Sigmoid colon (tissue), 7 donors: ENCODE measurements at places on chromosomes 7 and 10. TPM values are rescaled to one million over a fixed set of nuclear protein-coding genes. Genes with fewer than 3 reads are reported as not detected.

DNA sequence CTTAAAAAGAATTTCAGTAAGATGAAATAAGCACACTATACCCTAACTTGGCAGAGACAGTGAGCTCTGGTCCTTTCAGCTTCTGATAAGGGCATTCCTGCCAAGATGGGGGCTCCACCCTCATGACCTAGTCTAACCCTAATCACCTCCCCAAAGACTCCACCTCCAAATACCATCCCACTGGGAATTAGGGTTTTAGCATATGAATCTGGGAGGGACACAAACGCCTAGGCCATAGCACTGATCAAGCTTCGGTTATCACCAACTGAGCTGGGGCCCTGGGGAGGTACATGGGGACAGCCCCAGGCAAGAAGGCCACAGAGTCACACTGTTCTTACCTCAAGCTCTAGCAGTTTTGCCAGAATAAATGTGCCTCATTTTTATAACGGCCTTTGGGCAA lies 31.4 kb downstream of the PALS2 start:
- DNase-seq = no peak
- H3K4me3 ChIP-seq = no peak overlapping the region
- H3K4me1 ChIP-seq = no peaks in the 10 kb centered on the region

GRCh38 chr10:29828440-29828894 lies 193.7 kb upstream of the SVIL start:
- H3K4me3 ChIP-seq = no peak overlapping the region
- no peaks in the 10 kb centered on the region for H3K27me3 ChIP-seq
- peak overlapping the region; percentile 97 for H3K27ac ChIP-seq
- H3K36me3 ChIP-seq = no peaks in the 10 kb centered on the region
- DNase-seq = no peak
- H3K4me1 ChIP-seq = no peaks in the 10 kb centered on the region

- peak within 1 kb of the TSS; percentile 80 for H3K4me3 ChIP-seq
- H3K27ac ChIP-seq = peak within 1 kb of the TSS; percentile 100
- peaks cover 25% of the 10 kb centered on the region for H3K36me3 ChIP-seq
- peak; percentile 72 for DNase-seq
- no peaks in the 10 kb centered on the region for H3K27me3 ChIP-seq
- no peaks in the 10 kb centered on the region for H3K4me1 ChIP-seq
Observed at GRCh38 chr10:100999742-101000126, at the start of gene LZTS2. TSS of gene LZTS2 (plus strand) at chr10:100999808. CDS start at chr10:101002539, 2,731 bp downstream.

GRCh38 chr10:123241391-123242141 lies 87.4 kb downstream of the BUB3 start:
- H3K27ac ChIP-seq = no peak overlapping the region
- H3K27me3 ChIP-seq = no peaks in the 10 kb centered on the region
- H3K4me1 ChIP-seq = no peaks in the 10 kb centered on the region
- DNase-seq = no peak
- no peaks in the 10 kb centered on the region for H3K36me3 ChIP-seq

DNA sequence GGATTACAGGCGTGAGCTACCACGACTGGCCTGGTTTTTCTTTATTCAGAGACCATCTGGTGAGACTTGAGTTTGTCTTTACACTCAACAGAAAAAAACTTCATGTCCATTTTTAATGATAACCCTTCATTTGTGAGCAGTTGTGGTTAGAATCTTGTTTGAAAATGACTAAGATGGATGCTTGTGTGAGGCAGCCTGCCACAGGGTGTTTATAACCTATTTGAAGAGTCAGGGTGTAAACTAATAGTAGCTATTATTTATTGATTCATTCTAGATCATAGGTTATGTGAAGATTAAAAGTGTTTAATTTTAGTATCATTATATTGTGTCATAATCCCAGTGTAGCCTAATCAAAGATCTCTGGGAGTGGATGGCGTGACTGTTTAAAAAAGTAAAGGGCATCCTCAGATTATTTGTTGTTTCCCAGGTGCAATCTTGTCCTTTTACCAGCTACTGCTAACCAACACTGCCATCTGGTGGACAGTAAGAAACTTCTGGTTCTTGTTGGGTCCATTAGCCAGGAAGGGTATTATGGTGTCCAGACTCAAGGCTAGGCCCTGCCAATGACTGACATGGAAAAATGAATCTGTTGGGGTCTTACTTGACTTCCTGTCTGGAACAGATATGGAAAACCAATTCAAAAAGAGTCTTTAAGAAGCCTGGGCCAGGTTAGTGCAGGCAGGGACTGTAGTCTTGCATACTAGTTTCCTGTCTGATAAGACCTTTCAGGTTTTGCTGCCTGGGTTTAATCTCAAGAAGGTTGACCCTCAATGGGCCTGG lies 24.9 kb downstream of the NRBF2 start:
- peaks cover 39% of the 10 kb centered on the region for H3K4me1 ChIP-seq
- H3K27me3 ChIP-seq = no peaks in the 10 kb centered on the region
- no peak for DNase-seq
- H3K27ac ChIP-seq = no peak overlapping the region

DNA sequence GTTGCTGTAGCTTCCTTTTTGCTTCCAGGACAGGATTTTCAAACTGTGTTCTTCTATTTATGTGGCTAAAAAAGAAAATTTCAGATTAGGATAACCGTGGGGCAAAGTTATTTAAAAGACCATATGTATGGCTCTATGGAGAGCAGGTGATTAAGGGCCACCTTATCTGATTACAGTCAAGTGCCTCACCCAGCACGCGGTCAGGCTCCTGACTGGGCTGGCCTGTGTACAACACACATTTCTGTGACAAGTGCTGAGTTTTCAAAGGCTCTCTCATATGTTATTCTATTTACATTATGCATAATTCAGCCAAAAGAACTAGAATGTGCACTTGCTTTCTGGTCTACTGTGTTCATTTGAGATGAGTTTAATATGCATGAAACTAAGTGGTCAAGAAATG lies 547.4 kb downstream of the PHTF2 start:
- no peak overlapping the region for H3K4me3 ChIP-seq
- H3K36me3 ChIP-seq = no peaks in the 10 kb centered on the region
- H3K4me1 ChIP-seq = peaks cover 21% of the 10 kb centered on the region
- no peak overlapping the region for H3K27ac ChIP-seq

The ZDHHC6 gene
- 32.1 TPM for total RNA-seq

DNA sequence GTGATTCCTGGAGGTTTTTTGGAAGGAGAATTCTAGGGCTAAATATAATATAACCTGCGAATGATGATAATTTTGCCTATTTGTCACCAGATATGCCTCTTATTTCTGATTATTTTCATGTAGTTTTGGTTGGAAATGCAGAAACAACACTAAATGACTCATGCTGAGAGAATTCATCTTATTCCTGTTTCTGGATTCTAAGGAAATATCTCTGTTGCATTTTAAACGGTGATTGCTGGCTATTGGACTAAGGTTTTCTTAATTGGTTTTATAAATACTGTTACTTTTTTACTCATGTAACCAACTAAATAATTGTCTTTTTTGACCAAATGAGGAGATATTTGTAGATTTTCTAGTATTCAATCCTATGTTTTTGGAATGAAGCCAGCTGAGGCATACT lies 204.9 kb upstream of the NPSR1 start:
- no peak overlapping the region for H3K27ac ChIP-seq
- no peak overlapping the region for H3K4me3 ChIP-seq
- no peaks in the 10 kb centered on the region for H3K4me1 ChIP-seq

DNA sequence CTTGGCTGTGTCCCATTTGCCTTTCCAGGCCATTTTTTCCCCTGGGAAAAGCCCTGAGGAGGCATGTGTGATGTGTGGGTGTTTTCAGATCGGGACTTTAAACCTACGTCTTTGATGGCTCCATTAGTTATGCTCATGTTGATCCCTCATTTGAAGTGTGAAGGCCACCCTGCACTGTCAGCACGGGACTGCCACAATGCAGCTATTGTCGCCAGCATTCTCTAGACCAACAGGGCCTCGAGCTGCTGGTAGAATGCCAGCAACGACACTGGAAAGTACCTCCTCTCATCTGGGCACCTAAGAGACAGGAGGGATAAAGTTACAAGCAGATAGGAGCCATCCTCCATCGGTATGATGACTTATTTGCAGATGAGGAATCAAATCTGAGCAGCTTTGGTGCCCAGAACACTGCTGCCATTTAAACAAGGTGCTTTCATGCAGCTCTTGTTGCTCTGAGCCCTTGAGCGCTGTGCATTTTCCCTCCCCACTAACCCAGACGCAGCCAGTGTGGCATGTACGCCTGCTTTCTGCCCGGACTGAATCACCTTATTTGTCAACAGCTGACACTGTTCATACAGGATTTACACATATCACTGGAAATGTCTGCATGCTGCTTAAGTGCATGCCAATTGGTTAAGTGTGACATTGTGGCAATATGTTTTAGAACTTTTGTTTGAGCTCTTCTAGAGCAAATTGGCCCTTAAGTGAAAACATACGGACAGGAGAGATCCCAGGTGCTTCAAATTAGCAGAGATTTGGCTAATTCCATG lies 175.0 kb upstream of the PITRM1 start:
- H3K27ac ChIP-seq = no peak overlapping the region
- DNase-seq = no peak
- H3K27me3 ChIP-seq = no peaks in the 10 kb centered on the region
- no peak overlapping the region for H3K4me3 ChIP-seq
- no peaks in the 10 kb centered on the region for H3K36me3 ChIP-seq

DNA sequence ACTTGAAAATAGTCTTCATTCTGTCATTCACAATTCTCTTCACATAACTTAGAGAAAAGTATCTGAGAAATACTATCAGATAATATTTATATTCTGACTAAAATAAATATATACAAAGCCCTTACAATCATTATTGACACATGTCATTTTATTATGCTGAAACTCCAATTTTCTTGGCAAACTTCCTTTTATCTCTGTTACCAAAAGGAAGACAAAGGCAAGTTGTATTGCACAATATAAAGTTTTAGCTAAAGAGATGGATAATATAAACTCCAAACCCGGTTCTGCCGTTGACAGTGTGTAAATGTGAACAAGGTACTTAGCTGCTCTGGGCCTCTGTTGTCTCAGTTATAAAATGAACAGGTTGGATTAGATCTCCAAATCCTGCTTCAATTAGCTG lies 99.0 kb upstream of the MDFIC start:
- H3K4me3 ChIP-seq = no peak overlapping the region
- H3K36me3 ChIP-seq = no peaks in the 10 kb centered on the region
- no peak overlapping the region for H3K27ac ChIP-seq
- no peak for DNase-seq
- H3K4me1 ChIP-seq = no peaks in the 10 kb centered on the region

- no peaks in the 10 kb centered on the region for H3K4me1 ChIP-seq
- H3K27me3 ChIP-seq = no peaks in the 10 kb centered on the region
- DNase-seq = no peak
- H3K36me3 ChIP-seq = no peaks in the 10 kb centered on the region
- H3K27ac ChIP-seq = no peak overlapping the region
- no peak overlapping the region for H3K4me3 ChIP-seq
Observed at GRCh38 chr10:113007343-113007771, 57.3 kb downstream of the TCF7L2 start.

The CLRN3 gene
- not detected for total RNA-seq

GRCh38 chr10:87551326-87551725 lies 46.6 kb downstream of the MINPP1 start:
- no peaks in the 10 kb centered on the region for H3K27me3 ChIP-seq
- no peak overlapping the region for H3K27ac ChIP-seq
- H3K4me1 ChIP-seq = no peaks in the 10 kb centered on the region
- no peaks in the 10 kb centered on the region for H3K36me3 ChIP-seq
- no peak overlapping the region for H3K4me3 ChIP-seq

- no peak overlapping the region for H3K27ac ChIP-seq
- no peaks in the 10 kb centered on the region for H3K27me3 ChIP-seq
- no peak for DNase-seq
- no peaks in the 10 kb centered on the region for H3K36me3 ChIP-seq
- H3K4me1 ChIP-seq = peaks cover 9% of the 10 kb centered on the region
- no peak overlapping the region for H3K4me3 ChIP-seq
Observed at GRCh38 chr10:88317099-88317498, 266.0 kb downstream of the RNLS start.

DNA sequence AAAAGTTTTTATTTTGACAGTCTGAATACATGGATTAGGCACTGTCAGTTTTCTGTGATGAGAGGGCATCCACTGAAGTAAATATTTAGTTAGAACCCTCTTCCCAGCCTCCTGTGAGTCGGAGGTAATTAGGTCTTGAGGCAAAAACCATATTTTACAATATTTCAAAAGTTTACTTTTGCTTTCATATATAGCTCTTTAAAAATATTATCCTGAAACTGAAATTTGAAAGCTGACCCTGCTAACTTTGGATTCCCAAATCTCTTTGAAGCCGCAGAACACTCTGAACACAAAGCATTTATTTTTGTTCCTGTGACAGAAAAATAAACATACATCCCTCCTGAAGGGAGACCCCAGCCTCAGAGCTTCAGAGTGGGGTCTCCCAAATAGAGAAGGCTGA lies 317.4 kb downstream of the KIF20B start:
- no peak overlapping the region for H3K27ac ChIP-seq
- no peaks in the 10 kb centered on the region for H3K27me3 ChIP-seq
- H3K4me1 ChIP-seq = no peaks in the 10 kb centered on the region
- no peak for DNase-seq
- H3K36me3 ChIP-seq = no peaks in the 10 kb centered on the region
- H3K4me3 ChIP-seq = no peak overlapping the region

DNA sequence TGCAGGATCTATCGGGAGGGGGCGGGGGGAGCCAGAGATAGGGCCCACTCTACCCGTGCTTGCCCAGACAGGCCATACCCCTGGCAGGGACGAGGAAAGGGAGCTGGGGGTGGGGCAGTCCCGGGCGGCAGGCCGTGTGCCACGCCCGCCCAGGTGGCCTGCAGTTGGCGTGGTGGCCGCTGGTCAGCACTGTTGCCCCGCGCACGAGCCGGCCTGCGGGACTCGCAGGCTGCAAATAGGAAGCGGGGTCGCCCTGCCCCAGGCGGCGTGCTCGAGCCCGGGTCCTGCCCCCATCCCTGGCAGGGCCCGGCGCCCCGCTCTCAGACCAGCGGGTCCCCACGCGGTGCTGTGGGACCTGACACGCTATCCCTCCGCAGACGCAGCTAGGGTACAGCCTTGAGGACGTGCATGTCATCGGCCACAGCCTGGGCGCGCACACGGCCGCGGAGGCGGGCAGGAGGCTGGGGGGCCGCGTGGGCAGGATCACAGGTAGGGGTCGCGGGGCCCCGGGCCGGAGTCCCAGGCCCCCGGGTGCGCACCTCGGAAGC lies 6.7 kb downstream of the PNLIPRP2 start:
- H3K27ac ChIP-seq = no peak overlapping the region
- no peaks in the 10 kb centered on the region for H3K36me3 ChIP-seq
- H3K4me1 ChIP-seq = no peaks in the 10 kb centered on the region
- DNase-seq = no peak

GRCh38 chr7:17774716-17775288 lies 165.5 kb downstream of the SNX13 start:
- H3K4me3 ChIP-seq = no peak overlapping the region
- H3K27me3 ChIP-seq = no peaks in the 10 kb centered on the region
- H3K36me3 ChIP-seq = no peaks in the 10 kb centered on the region
- no peak for DNase-seq
- H3K27ac ChIP-seq = no peak overlapping the region
- peaks cover 9% of the 10 kb centered on the region for H3K4me1 ChIP-seq

- no peak overlapping the region for H3K27ac ChIP-seq
- no peak for DNase-seq
- no peaks in the 10 kb centered on the region for H3K4me1 ChIP-seq
- H3K27me3 ChIP-seq = no peaks in the 10 kb centered on the region
- H3K36me3 ChIP-seq = no peaks in the 10 kb centered on the region
Observed at GRCh38 chr10:23422003-23422411, 16.9 kb upstream of the OTUD1 start.

GRCh38 chr10:122420624-122421007 lies 33.8 kb upstream of the ARMS2 start:
- peak overlapping the region; percentile 60 for H3K27ac ChIP-seq
- no peaks in the 10 kb centered on the region for H3K27me3 ChIP-seq
- H3K4me1 ChIP-seq = no peaks in the 10 kb centered on the region
- no peak overlapping the region for H3K4me3 ChIP-seq
